ENCODE measurements at places on chromosomes 2 and 18.

- no peak for DNase-seq
Measured at GRCh38 chr2:68771211-68771751, 36.7 kb downstream of the ARHGAP25 start.

DNA sequence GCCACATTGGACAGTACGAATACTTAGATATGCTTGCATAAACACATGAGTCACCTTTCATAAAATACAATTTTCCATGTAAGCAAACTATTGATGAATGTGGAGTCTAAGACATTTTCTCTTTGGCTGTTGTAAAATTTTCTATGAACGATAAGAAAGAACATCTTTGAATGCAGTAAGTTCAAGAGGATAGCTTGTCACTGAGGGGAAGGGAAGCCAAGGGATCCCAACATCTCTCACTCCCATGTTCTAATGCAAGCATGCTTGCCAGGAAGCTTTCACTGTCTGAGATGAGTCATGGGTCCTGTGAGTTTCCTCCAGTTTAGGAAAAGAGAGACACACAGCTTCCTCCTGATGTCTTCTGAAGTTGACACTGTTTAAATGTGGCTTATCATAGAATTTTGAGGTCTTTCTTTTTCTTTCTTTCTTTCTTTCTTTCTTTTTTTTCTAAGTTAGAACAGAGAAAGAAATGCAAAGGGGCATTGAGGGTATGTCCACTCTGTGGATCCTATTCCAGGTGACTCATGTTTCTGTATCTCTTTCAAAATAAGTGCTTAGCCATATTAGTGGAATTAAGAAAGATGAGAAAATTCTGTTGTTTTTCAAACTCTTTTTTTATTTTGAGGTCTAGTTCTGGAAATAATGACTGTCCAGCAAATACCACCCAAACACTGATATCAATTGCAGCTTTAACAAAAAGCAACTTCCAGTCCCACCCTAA lies 146.6 kb downstream of the RDH14 start:
- no peak for DNase-seq

DNA sequence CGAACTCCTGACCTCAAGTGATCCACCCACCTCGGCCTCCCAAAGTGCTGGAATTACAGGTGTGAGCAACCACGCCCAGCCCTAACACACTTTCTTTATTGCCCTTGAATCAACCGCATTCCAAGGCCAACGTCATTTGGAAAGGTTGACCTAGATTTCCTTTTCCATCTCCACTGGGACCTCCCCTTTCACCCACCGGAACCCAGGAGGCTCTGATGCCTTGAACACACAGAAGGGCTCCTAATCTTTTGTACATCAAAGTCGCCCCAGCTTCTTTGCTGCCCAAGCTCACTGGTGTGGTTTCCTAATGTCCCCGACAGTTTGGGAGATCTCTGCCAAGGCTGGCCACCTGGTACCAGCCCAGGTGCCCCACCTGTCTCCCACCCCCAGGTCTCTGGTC lies 46.2 kb upstream of the CAB39 start:
- no peak for DNase-seq

DNA sequence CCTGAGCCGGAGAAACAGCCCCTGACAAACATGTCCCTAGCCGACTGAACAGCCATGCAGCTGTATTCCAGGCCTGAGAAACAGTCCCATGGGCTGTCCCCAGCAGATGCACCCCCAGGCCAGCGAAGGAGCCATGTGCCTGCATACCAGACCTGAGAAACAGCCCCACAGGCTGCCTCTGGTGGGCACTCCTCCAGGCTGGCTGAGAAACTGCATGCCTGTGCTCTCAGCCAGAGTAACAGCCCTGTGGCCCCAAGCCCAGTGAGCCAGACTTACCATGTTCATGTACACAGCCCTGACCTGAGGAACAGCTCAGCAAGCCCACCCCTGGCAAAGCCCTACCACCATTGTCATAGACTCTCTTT lies 24.8 kb downstream of the BOLL start:
- no peak for DNase-seq

GRCh38 chr18:62262061-62262460 lies 63.0 kb upstream of the TNFRSF11A start:
- no peak for DNase-seq

DNA sequence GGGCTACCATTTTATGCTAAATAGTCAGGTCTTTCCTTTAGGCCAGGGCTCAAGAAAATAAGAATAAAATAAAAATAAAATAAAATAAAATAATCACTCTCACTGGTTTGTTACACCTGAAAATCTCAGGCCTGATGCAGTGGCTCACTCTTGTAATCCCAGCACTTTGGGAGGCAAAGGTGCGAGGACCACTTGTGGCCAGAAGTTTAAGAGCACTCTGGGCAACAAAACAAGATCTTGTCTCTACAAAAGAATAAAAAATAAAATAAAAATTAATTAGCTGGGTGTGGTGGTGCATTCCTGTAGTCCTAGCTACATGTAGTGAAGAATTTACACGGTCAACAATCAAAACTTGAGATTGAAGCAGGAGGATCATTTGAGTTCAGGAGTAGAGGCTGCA lies 159.4 kb downstream of the NRXN1 start:
- DNase-seq = no peak

DNA sequence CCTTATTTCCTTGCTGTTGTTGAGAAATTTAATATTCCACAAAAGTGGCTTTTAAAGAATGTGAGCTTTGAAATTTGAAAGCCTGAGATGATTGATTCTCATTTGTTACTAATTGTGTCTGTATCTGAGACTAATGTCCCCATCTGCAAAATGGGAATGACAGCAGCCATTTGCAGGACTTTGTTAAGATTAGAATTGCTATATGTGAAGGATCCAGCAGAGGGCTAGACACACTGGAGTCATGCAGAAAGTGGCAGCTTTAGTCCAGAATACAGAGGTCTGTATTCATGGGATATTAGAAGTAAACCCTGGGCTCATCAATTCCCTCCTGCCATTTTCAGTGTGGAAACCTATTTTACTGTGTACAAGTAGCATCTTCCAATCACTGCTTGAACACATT lies 296.5 kb upstream of the GYPC start:
- no peak for DNase-seq

Measured in ascending aorta (tissue), 2 donors.